ENCODE measurements at places on chromosomes 12 and 14.

DNA sequence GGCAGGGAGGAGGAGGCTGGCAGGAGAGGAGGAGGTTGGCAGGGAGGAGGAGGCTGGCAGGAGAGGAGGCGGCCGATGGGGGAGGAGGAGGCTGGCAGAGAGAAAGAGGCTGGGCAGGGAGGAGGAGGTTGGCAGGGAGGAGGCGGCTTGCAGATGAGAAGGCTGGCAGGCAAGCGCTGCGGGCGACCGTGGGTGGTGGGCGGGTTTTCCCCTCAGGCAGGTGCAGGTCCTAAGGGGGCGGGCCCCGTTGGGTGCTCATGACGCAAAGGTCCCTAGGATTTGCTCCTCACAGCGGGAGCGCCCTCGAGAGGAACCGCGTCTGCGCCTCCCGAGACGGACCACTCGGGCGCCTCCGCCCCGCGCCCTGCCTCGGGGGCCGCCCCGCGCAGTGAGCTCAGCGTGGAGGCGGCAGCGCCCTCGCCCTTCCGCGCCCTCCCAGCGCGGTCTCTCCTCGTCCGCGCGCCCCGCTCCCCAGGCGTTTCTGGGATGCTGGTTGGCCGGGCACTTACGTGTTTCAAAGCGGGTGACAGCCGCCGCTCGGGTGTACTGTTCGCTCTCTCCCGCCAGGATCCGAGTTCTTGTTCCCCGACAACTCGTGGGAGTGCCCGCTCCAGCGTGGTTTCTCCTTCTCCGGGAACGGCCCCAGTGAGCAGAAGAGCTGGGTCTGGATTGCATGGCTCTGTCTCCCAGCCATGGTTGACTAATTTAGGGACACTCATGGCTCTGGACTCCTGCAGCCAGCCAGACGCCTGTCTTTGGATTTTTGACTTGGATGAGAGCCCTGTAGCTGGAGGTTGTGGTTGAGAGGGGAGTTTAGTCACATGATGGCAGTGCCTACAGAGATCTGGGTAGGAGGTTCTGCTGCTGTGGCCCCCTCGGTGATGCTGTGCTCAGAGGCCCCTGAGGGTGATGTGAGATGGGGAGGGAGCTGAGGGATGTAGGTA lies 64.1 kb upstream of the PPP4R3A start:
- DNase-seq = no peak

DNA sequence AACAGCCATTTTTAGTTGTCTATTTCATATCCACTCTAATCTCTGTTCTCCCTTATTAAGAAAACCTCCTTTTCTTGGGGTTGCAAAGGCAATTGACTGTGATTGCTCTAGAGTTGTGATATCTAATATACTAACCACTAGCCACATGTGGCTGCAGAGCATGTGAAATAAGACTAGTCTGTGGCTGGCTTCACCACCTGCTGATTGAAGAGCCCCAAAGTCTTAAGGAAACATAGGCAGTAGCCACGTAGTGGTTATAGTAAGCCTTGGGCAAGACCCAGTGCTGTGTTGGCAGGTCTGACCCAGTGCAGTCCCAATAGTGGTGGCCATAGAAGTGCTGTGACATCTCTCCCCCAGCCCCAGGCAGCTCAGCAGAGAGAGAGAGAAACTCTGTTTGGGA lies 28.4 kb upstream of the ATP2B1 start:
- no peak for DNase-seq

GRCh38 chr12:27652174-27652763 lies 44.0 kb upstream of the REP15 start:
- peak; percentile 75 for DNase-seq

DNA sequence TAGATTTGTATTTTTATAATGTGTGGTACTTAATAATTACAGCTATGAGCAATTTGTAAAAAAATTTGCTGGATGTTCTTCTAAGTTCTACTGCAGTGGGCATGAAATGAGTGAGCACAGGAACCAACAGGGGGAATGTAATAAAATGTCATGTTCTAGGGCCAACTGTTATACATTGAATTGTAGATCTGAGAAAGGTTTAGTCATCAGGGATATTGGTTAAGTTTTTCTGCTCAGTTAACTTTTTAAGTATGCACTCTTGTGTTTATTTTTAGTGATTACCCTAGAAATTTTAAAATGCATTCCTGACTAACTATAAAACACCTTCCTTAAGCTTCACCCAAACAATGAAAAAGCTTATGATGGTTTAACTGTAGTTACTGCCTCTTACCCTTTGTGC lies 101.8 kb downstream of the CAND1 start:
- no peak for DNase-seq

DNA sequence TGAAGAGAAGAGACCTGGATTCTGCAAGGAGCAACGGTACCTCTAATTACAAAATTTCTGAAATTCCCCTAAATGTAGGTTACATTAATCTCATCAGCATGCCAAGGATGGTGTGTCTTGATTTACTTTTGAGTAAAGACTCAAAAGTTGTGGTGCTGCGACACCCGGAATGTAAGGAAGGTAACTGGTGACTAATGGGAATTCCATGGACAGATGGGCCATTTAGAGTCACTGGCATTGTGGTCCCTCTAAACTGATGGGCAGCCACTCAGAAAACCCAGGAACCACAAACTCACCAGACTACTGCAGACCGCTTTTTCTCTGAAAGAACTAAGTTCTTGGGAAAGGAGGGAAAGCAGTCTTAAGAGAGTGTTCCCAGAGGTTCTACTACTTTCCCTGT lies 32.8 kb downstream of the GRIN2B start:
- no peak for DNase-seq

GRCh38 chr14:93686268-93686667 lies 102.0 kb downstream of the PRIMA1 start:
- no peak for DNase-seq

DNA sequence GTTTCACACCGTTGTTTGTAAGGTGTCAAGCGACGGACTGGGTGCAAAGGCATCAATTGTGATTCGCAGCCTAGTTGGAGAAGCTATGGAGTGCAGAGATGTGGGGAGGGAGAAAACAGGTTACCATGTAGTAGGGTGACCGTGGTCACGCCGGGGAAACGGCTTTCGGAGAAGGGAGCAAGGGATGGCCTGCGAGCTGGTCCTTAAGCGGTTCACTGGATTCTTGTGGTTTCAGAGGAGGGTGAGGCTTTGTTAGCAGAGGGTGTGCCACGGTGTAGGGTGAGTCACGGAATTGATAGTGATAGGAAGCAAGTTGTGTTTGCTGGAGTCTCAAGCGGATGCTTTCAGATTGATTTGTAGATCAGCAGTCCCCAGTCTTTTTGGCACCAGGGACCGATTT lies 2.3 kb downstream of the PIWIL1 start:
- DNase-seq = no peak

GRCh38 chr12:58496411-58497190 lies 423.7 kb downstream of the LRIG3 start:
- no peak for DNase-seq

GRCh38 chr12:109557805-109558204 lies 15.5 kb downstream of the MMAB start:
- DNase-seq = no peak

- DNase-seq = no peak
These were observed 68.5 kb upstream of the CAPRIN2 start for GRCh38 chr12:30823156-30823699.

GRCh38 chr12:43937947-43938346 lies 102.1 kb downstream of the TMEM117 start:
- DNase-seq = no peak

GRCh38 chr14:65689070-65689469 lies 276.5 kb downstream of the FUT8 start:
- DNase-seq = no peak

DNA sequence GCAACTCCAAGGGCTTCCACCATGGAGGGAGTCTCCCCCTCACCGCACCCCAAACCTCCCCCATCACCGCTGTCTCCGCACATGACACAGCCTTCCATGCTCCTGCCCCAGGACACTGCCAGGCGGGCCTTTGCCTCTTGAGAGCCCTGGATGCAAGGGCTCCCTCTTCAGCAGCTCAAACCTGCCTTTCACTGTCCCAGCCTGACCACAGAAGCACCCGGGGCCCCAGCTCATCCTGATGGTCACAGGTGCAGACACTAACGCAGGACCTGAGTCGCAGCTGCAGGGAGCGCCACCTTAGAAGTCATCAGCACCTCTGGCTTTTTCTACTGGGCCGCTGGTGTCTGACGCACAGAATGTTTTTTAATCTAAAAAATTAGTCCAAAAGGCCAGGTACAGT lies 54.0 kb downstream of the SYNE3 start:
- DNase-seq = no peak

GRCh38 chr14:73859145-73859544 lies 7.5 kb downstream of the PTGR2 start:
- DNase-seq = no peak

- no peak for DNase-seq
These were observed 33.2 kb upstream of the GUCY2C start for GRCh38 chr12:14729586-14729985.

DNA sequence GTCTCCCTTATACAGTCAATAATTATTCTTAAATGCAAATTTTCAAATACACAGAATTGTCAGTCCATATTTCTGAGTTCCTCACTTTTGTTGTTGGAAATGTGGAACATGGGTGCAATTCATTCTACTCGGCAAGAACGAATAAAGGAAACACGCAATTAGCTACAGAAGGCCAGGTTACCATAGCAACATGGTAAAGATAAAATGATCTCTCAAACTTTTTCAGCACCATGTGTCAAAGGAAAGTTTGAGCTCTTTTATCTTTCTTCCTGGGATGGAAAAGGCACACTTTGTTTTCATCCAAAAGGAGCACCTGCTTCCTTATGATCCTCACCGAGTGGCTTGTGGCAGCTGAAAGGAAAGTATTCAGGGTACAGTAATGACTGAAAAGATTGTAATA lies 595.0 kb downstream of the RPS29 start:
- DNase-seq = no peak

DNA sequence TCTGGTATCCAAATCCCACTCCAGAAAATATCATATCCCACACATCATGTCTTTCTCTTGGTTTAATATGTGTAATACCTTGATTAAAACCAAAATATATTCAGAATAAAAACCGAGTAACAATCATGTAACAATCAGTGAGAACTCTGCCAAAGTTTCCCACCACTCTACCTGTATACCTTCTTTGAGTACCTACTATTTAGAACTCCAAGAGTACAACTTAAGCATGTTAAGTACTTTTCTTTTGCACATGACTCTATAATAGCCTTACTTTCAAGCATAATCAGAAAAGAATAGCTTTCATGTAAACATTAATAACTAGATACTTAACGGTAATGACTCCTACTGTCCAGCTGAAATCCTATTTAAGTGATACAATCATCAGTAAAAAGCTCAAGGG lies 223.2 kb downstream of the MED13L start:
- no peak for DNase-seq

- DNase-seq = no peak
These were observed 78.3 kb upstream of the ANO4 start for GRCh38 chr12:100715976-100716944.

DNA sequence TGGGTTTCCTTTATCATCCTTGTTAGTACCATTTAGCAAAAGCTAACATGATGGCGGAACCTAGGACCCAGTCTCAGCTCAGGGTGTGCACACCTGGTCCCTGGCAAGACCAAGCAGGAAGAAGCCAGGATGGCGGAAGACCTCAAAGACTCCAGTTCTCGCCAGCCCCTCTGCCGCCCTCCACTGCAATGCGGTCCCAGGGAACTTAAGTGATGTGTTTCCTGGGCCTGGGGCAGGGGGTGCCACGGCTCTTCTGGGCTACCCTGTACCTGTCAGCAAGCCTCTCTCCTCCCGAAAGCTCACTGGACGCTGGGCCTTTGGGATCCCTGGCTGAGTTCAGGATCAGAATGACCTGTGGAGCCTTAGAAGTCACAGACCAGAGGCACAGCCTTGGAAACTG lies 71.3 kb downstream of the FBXL14 start:
- DNase-seq = no peak

- no peak for DNase-seq
These were observed 353.8 kb upstream of the FAR2 start for GRCh38 chr12:28795311-28795710.

DNA sequence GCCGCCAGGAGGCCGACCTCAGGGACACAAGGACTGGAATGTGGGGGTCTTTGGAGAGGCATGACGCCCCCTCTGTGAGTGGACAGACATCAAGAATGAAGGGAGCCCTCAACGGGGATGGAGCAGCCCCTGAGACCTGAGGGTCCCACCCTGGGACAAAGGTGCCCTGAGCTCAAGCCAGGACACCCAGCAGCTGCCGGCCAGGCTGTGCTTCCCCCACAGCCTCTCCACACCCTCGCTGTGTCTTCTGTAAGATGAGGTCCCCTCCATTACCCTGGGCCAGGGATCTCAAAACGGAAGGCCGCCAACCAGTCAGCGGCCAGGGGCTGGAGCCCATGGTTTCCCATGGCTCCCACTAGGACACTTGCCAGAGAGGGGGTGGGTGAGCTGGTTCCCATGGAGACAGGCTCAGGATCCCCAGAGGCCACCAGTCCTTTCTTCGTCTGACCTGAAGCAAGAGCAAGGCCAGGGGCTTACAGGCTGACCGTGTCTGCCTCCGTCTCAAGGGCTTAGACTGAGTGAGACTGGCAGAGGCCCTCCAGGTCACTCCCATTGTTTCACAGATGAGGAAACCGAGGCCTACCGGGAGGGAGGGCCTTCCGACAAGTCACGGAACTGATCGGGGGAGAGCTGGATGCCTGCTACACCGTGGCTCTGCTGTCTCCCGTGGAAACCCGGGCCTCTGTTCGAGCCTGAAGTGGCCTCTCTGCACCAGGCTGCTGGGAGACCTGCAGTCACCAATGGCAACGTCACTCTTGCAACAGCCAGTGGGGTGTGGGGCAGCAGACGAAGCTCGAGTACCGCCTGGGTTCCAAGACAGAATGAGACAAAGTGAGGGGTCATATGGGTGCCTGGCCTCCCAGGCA lies 91.7 kb upstream of the DIO3 start:
- no peak for DNase-seq

- no peak for DNase-seq
These were observed 77.3 kb downstream of the IRF2BPL start for GRCh38 chr14:76951166-76951565.

DNA sequence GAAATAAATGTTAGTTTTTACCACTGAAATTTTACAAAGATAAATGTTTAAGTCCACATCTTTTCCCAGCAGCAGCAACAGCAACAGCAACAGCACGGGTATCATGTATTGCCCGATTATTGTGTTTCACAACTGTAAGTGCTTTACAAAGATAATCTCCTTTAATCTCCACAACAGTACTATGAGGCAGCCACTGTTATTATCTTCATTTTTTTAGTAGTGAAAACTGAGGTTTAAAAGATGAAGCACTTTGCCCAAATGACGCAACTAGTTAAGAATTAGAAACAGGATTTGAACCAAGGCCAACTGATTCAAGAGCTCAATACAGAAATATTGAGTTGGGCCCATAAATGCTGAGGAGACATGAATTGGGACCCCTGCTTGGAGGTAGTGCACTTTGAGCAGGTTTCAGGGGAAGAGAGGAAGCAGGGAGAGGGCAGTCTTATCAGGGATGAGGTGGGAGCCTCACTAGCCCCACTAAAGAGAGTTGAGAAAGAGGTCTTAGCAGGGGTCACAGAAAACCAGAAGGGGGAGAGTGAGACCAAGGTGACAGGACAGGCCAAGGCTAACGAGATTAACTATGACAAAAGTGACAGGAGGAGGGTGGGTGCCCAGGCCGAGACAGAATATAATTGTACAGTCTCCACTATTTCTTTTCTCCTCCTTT lies 15.3 kb downstream of the KRT2 start:
- DNase-seq = no peak

GRCh38 chr12:80432061-80432460 lies 12.0 kb upstream of the PTPRQ start:
- DNase-seq = no peak

Data from iPS DF 6.9 (cell line).